ENCODE measurements at places on chromosomes 11 and 22.
A peak's percentile ranks its signal among the peaks of the same experiment; 100 is the strongest.

DNA sequence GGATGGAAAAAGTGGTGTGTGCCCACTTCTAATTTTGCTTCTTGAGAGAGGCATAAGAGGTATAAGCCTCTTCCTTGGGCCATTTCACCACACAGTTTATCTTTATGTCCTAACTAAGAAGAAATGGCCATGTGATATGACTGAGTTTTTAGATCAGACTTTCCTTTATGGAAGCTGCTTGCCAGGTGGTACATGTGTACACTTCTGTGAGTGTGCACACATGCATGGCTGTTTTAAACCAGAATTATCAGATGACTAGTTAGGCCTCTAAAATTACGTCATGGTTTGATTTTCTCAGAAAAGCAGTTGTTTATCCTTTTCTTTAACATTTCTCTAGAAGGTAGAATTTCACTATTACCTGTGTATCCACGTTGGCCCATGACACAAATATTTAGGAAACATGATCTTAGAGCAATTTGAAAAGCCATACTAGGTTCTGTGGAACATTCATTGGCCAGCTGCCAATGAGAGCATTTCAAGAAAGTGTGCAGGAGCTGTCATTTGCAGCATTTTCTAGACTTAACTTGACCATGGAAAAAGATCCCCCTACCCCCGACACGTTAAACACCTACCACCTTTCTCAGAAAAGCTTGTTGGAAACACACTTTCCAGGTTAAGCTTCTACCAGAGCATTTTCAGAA lies 109.2 kb upstream of the GAL start:
- DNase-seq, result no peak

DNA sequence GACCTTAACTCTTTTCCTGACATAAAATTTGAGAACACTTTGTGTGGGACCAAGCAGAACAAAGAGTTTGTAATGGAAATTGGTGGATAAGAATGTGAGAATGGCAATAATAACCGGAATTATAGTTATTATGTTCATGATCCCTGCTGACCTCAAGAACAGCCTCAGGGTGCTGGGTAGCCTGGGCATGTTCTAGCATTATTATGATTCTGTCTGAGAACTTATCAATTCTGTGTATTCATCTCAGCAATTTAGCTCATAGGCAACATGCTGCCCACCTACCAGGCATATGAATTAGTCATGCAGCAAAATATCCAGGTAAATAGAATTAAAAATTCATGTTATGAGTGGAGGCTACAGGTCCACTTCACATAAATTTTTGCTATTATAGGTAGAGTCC lies 61.9 kb downstream of the CTSC start:
- no peak for DNase-seq

DNA sequence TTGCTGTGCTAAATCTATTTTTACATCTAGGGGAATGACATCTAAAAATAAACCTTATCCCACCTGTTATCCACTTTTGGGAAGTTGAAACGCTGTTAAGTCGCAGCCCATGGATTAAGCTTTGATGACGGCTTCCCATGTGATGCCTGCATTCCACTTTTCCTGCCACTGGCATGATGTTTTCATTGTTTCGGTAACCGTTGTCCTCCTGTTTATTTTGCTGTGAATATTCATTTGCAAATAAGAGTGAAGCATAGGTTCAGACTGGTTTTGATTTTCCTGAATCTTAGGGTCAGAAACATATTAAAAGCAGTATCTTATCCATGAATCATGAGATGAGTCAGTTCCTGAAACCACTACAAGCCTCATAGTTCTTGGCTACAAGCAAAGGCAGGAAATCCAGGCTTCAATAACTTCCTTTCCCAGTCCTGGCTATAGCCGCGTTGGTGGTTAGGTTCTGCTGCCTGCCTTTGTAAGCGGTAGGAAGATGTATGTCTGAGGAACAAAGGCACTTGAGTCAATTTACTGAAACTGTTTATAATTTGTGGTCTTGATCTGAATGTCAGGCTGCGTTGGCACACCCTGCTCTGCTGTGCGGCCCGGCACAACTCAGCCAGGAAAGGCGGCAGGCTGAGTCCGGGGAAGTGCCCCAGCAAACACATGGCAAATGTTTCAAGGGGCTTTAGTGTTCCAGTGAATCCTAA lies 19.4 kb downstream of the TEAD1 start:
- peak; percentile 98 for DNase-seq

- no peak for DNase-seq
Measured at GRCh38 chr22:49693416-49693815, 134.3 kb downstream of the BRD1 start.

- DNase-seq, result peak; percentile 82
Measured at GRCh38 chr22:40383905-40384304, 13.5 kb downstream of the SGSM3 start.

DNA sequence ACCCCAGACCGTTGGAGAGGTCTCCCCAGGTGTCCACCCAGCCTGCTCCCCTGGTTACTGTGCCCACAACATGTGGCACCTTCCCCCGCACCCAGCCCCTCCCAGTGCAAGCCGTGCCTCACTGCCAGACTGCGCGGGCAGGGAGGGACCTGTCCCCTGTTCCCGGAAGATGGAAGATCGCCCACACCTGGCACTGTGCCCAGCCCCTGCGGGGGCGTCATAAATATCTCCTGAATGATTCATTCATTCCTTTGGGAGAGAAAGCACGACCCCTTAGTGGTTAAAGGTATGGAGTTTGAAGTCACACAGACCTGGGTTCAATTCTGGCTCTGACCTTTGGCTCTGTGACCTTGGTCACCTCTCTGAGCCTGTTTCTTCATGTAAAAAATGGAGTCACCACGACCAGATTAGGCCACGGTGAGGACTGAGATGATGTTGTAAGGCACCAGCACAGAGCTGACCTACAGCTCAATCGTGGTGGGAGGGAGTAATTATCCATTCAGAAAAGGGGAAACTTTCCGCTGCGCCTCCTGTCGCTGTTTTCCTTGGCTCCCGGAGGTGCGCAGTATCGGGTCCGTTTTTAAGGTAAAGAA lies 497 bp upstream of the SYT12 start:
- DNase-seq, result peak; percentile 36

GRCh38 chr11:123798513-123799252 lies 7.5 kb downstream of the OR6M1 start:
- DNase-seq, result no peak

DNA sequence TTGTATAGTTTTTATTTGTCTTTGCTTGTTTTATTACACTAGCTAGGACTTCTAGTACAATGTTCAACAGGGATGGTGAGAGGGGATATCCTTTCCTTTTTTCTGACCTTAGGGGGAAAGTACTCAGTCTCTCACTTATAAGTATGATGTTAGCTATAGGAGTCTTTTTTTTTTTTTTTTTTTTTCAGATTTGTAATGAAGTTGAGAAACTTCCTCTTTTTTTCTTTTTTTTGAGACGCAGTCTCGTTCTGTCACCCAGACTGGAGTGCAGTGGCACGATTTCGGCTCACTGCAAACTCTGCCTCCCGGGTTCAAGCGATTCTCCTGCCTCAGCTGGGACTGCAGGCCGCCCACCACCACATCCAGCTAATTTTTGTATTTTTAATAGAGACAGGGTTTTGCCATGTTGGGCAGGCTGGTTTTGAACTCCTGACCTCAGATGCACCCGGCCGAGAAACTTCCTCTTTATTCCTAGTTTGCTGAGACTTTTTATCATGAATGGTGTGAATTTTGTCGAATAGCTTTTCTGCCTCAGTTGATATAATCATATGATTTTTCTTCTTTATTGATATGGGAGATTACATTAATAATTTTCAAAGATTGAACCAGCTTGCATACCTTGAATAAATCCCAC lies 10.9 kb downstream of the TRIM22 start:
- DNase-seq, result no peak

DNA sequence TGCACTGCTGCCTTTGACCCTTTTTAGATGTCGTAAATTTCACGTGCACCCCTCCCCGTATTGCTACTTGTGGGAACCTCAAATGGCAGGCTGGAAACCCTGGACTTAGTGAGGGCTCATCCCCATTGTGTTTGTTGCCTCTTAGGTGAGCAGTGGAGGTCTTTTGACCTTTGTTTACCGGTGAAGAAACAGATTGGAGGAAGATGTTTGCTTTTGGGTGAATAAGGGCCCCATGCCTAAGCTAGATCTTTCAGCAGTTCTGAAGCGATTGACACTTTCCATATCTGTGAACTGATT lies 782 bp downstream of the SMARCB1 start:
- no peak for DNase-seq

DNA sequence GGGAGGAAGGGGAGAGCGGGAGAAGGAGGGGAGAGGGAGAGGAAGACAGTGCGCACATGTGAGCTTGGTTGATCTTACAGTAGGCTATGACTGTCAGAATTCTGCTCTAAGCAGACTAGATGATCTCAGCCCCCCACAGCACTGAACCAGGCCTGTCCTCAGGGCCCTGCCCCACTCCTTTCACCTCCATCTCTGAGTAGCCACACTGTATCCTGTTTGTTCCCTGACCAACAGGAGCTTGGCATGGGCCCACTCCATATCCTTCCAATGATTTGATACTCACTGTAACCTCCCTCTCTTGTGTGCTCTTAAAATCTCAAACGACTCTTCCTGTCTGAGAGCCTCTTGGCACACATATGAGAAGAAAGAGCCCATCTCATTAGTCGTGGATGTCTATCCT lies 86.1 kb upstream of the PARVA start:
- no peak for DNase-seq

- no peak for DNase-seq
Measured at GRCh38 chr11:44970293-44970692, 19.6 kb upstream of the TP53I11 start.

GRCh38 chr11:118649941-118650340 lies 29.5 kb downstream of the TREH start:
- DNase-seq, result no peak

GRCh38 chr11:14906578-14906977 lies 14.5 kb upstream of the CYP2R1 start:
- DNase-seq, result no peak

GRCh38 chr11:116454020-116454645 lies 318.7 kb downstream of the BUD13 start:
- DNase-seq, result peak; percentile 31

DNA sequence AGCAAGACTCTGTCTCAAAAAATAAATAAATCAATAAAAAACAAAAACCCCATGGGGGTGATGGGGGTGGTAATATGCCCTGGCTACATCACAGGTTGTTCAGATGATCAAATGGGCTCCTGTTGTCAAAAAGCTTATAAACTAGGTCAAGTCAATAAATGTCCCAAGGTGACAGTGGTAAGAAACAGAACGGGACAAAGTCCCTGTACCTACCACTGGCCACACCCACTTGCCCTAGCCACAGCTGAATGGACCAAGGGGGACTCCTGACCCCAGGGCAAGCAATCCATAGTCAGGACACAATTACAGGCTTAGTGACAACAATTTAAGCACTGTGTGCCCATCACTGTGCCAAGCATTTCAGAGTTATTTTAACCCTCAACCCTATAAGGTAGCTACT lies 6.0 kb downstream of the NAGA start:
- no peak for DNase-seq

DNA sequence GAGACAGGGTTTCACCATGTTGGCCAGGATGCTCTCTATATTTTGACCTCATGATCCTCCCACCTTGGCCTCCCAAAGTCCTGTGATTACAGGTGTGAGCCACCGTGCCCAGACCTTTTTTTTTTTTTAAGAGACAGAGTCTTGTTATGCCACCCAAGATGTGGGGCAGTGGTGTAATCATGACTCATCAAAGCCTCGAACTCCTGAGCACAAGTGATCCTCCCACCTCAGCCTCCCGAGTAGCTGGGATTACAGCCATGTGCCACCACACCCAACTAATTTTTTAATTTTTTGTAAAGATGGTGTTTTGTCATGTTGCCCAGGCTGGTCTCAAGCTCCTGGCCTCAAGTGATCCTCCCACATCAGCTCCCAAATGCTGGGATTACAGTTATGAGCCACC lies 37.9 kb downstream of the IZUMO1R start:
- no peak for DNase-seq

DNA sequence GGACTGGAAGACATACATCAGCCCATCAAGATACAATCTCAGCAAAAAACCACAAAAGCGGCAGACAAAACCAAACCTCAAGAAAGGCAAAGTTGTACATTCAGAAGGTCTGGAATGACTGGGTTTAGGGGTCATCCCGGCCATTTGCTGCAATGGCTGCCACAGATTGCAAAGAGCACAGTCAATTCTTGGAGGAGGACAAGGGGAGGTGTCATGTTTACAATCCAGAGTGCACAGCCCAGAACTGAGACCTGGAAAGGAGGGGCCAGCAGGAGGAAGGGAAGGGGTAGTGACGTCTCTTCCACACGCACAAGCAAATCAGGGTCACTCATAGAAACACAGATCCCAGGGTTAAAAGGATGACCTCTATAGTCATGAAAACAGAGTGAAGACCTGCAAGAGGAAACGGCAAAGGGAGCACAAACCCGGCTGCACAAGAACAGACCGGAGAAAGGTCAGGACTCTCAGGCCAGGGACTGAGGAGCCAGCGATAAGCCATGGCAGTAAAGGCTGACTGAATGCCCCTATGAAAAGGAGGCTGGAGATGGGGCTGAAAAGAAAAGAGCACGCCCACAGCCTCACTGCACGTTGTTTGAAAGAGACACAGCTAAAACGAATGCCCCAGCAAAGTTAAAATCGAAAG lies 18.2 kb upstream of the MUC5AC start:
- DNase-seq, result no peak

- peak; percentile 60 for DNase-seq
Measured at GRCh38 chr11:72326151-72326848, 82.3 kb upstream of the PHOX2A start.

DNA sequence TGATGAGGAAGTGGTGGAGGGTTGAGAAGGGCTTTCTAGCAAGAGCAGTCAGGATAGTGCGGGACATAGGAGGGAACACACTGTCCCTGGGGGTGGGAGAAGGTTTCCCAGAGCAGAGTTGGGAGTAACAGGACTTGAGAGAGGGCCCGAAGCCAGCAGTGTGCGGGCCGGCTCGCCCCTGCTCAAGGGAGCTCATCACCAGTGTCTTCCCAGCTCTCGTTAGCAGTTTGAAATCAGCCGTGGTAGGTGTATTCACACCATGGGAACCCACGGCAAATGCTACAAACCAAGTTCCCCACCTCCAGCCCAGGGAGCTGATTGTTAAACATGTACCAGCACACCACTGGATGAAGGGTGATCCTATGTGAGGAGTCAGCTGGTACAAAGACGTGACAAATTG lies 66.2 kb upstream of the EIF3D start:
- no peak for DNase-seq

DNA sequence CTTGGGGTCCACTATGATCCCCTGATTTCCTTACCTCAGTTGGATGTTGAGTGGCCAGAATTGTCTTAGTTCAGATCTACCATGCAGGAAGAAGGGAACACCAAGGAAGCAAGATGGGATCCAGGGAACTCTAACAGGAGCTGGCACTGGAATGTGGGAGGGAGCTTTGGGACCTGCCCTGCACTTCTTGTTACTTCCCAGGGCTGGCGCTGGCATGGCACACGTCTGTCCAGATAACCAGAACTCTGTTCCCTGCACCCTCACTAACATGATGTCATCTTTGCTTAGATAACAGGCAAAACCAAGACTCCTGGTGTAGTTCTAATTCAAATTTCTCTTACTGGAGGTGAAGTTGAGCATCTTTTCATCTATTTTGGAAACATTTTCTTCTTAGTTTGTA lies 550.0 kb downstream of the MN1 start:
- no peak for DNase-seq

DNA sequence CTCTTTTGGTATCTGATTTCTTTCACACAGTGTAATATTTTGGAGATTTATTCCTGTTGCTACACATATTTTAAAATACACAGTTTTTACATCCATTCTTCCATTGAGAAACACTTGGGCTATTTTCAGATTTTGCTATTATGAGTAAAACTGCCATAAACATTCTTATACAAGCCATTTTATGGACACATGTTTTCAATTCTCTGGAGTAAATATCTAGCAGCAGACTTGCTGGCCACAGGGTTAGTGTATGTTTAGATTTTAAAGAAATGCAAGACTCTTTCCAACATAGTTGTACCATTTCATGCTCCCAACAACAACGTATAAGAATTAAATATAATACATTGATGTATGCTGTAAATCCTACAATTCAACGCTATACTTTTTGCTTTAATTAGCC lies 360.8 kb upstream of the PITPNB start:
- DNase-seq, result no peak

Data from fibroblast of skin of back (primary cell).